ENCODE measurements at places on chromosomes 7 and 10.
A peak's percentile ranks its signal among the peaks of the same experiment; 100 is the strongest.

DNA sequence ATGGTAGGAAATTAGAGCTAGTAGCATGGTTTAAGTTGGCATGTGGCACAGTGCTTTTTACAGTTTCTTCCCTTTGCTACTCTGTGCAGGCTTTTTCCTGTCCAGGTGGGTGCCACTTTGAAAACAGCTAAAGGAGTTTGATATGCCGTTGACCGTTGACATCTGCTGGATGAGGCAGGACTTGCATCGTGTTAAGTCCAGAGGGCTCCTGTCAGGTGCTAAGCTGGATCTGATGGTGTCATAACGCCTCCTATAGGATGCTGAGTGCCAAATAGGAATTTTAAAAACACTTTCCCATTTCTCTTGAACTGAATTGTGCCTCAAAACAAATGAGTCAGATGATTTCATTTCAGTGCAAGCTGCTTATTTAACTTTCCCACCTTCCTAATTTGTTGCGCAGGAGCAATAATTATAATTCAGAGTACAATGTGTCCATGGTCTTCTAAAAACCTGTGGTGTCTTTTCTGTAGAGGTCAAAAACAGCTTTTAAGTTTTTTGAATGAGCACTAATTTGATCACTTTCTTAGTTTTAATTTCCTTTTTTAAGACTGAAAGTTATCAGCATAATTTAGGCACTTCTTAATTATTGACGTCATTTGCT, 178.3 kb downstream of the CDCA7L start:
- DNase-seq: peak; percentile 15

DNA sequence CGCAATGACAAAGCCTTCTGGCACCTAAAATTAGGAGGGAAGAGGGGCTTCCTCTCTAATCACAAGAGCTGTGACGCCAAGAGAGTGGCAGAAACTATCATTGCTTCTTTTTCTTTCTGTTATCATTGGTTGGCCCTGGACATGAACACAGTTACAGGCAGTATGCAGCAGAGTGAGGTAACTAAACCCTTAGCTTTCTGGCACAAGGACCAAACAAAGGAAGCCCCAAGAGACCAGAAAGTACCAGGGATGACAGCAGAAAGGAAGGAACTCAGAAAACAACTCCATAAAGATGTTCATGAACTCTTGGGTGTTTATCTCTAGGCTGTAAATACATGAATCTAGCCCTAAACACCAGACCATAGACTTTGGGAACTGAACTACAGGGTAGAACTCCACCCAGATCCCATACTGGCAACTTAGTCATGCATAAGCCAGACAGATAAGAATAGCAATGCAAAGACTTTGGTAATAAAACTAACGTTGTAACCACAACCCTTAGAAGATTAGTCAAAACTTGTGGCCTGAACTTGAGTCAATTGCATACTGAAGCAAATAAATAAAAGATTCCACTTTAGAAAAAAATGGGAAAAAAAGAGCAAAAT, 195.7 kb upstream of the PTN start:
- no peak for DNase-seq

DNA sequence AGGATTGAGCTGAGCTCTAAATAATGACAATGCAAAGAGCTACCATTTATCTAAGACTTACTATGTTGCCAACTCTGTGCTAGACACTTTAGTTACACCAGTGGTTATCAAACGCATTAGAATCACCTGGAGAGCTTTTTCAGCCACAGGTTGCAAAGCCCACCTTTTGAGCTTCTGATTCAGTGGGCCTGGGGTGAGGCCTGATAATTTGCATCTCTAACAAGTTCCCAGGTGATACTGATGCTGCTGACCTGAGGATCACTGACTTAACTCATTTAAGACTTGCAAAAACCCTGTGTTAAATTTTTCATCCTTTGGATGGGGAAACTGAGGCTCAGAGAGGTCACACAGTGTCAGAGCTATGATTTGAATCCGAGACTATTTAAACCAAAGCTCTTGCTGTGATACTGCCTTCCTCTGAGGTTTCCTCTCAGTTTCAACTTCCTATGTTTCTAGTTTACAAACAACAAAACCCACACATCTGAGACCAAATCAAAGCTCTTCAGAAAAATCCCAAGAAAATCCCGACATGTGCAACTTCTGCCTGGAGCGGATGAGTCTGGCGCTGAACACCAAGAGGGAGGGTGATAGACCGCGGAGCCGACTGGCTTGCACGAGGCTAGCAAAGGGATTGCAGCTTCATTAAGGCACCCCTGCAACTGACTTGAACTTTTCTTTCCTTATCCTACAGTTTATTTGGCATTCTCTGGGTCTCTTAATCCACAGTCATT, 124.9 kb downstream of the CYP26A1 start:
- DNase-seq: no peak

- DNase-seq: no peak
Observed at GRCh38 chr7:119606297-119606696, 666.7 kb upstream of the KCND2 start.

DNA sequence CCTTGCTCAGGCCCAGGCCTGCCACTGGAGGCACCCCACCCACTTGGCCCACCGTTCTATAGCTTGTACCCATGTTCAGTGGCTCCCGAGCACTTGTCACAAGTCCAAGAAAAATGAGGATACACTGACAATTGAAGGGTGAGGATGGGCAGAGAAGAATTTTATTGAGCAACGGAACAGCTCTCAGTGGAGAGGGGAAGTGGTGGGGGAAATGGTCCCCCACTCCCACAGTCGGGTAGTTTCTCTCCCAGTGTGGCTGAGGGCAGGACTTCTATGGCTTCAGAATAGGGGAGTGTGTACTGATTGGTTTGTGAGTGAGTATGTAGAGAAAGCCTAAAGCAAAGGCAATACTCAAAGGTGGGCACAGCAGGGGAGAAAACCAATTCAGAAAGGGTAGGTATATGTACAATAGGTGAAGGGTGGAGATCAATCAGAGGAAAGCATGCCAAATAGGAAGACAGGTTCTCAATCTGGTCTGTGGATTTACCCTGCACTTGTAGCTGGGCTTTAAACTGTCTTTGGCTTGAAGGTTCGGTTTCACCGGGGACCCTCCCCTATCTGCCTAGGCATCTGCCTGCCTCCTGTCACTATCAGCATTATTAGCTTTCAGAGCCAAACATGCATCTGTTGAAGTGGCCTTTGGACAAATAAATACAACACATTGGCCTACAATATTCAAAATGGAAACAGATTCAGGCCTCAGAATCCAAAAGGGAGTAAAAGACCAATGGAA, 8.9 kb upstream of the TSPAN13 start:
- no peak for DNase-seq
